Hippocampal formation (tissue), 2 donors: ENCODE measurements at places on chromosomes 7 and 10.

- no peak for DNase-seq
Measured at GRCh38 chr7:106679153-106679931, 18.4 kb upstream of the CCDC71L start.

GRCh38 chr7:26480156-26480555, 188.5 kb downstream of the SNX10 start:
- DNase-seq: no peak

GRCh38 chr7:86844608-86845007, 200.9 kb downstream of the GRM3 start:
- DNase-seq: no peak

GRCh38 chr7:44448922-44449583, 41.4 kb downstream of the NUDCD3 start:
- DNase-seq: no peak

- no peak for DNase-seq
Measured at GRCh38 chr7:151081170-151082101, 827 bp upstream of the FASTK start.

DNA sequence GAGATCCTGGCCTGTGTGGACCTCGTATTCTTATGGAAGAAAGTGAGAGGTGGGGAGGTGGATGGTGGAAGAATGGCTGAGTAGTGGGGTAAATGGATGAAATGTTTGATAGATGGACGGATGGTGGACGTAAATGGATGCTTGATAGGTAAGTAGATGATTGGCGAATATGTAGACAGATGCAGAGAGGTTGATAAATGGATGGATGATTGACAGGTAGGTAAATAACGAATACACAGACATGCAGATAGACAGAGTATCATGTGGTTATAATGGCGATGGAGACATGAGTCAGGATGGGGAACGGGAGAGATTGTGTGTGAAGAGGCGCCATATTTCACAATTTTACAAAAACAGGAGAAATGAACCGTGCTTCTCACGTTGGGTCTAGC, 219.5 kb downstream of the DIP2C start:
- no peak for DNase-seq

GRCh38 chr7:110541962-110542361, 549.0 kb upstream of the LRRN3 start:
- no peak for DNase-seq

GRCh38 chr7:127692200-127692599, 40.2 kb downstream of the SND1 start:
- DNase-seq: no peak

GRCh38 chr10:95628786-95629185, 27.7 kb downstream of the ALDH18A1 start:
- DNase-seq: no peak

DNA sequence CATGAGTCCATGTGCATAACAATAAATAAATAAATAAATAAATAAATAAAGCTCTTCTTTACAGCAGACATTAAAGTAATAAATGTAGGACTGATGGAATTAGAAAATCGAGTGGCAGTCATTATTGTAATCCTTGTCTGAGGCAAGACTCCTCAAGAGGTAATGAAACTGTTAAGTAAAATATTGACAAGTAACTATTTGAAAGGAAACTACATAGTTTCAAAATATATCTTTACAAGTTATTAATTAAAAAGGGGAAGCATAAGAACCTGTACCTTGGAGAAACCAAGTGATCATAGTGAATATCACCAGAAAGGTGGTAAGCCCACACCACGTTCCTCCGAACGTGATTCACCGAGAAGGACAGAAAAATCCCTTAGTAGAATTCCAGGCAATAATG, 285.6 kb upstream of the SORCS1 start:
- DNase-seq: no peak

GRCh38 chr7:28330384-28331070, 81.8 kb upstream of the CREB5 start:
- DNase-seq: no peak

GRCh38 chr10:18164748-18165361, 24.6 kb downstream of the CACNB2 start:
- DNase-seq: no peak

DNA sequence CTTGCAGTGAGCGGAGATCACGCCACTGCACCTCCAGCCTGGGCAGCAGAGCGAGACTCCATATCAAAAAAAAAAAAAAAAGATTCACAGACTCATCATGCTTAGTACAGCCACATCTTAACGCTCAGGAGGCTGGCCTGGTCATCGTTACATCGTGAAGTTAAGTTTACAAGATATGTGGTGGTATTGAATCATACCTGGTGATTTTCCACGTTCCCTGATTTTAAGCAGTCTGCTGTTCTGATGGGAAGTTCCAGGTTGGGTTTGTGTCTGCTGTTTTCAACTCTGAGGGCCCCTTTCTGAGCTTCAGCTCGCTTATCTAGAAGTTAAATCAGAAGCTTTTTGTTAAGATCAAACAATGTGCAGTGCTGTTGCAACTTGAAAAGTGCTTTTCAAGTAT, 6.9 kb downstream of the PPP2R2D start:
- DNase-seq: no peak

DNA sequence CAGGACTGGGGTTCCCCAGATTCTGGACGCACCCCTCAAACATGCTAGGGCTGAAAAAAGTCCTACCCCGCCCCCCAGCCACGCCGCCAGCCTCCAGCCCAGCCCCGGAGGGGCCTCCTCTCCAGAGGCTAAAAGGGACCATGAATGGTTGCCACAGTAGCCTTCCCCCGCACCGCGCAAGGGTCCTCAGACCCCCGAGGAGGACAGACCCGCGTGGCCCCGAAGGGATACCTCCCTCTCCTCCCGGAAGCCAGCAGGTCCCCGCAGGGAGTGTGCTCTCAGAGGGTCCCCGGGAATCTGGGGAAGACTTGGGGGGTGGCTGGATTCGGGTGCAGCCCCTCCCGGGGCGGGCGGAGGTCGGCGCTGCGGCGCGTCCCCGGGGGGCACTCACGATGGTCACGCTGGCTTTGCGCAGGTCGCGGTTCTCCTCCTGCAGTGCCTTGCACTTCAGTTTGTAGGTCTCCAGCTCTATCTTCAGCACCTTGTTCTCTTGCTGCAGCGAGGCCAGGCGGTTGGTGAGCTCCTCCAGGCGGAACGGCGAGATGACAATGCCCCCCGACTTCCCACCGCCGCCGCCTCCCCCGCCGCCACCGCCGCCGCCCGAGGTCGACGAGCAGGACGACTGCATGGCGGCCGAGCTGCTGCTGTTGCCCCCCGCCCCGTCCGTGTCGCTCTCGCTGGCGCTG, 482 bp downstream of the CCDC6 start:
- no peak for DNase-seq

DNA sequence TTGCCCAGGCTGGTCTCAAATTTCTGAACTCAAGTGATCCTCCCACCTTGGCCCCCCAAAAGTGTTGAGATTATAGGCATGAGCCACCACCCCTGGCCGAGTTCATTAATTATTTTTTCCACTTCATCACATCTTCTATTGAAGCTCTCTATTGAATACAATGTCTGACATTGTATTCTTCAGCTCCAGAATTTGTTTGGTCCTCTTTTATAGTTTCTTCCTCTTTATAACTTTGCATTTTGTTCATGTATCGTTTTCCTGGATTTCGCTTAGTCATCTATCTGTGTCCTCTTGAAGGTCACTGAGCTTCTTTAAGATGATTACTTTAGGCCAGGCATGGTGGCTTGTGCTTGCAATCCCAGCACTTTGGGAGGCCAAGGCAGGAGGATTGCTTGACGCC, 30.2 kb downstream of the NOM1 start:
- DNase-seq: no peak

GRCh38 chr10:230758-231157, 95.5 kb downstream of the ZMYND11 start:
- no peak for DNase-seq

GRCh38 chr7:2060701-2061100, 172.0 kb downstream of the MAD1L1 start:
- DNase-seq: no peak

- no peak for DNase-seq
Measured at GRCh38 chr10:114033566-114033965, 10.1 kb upstream of the ADRB1 start.

GRCh38 chr10:70088308-70088698, 35.7 kb downstream of the MACROH2A2 start:
- DNase-seq: no peak
